ENCODE measurements at places on chromosomes 13 and 19. TPM values are rescaled to one million over a fixed set of nuclear protein-coding genes. Genes with fewer than 3 reads are reported as not detected.

The CGB3 gene
- not detected for total RNA-seq

The CLEC17A gene
- not detected for total RNA-seq

The IL27RA gene
- 10.1 TPM for total RNA-seq

The MTIF3 gene
- total RNA-seq: 59.0 TPM

The SPRED3 gene
- total RNA-seq: 2.8 TPM
